AG09319 (cell line): ENCODE measurements at places on chromosomes 13 and 19.

DNA sequence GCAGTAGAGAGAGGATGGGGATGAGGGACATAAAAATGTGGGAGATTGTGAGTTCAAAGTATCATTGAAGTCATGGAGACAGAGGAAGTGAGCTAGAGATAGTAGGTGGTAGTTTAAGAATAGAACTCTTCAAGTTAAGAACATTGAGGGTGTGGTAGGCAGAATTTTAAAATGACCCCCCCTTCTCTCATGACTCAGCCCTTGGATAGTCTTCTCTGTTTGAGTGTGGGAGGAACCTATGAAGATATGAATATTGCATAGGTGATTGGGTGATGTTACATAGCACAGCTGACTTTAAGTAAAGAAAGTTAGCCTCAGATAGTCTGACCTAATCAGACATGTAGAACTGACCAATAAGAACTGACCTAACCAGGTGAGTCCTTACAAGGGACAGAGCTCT is 418.6 kb downstream of the FOXO1 start:
- no peak for DNase-seq

GRCh38 chr13:113147206-113147605 is 11.2 kb upstream of the PROZ start:
- no peak for DNase-seq

DNA sequence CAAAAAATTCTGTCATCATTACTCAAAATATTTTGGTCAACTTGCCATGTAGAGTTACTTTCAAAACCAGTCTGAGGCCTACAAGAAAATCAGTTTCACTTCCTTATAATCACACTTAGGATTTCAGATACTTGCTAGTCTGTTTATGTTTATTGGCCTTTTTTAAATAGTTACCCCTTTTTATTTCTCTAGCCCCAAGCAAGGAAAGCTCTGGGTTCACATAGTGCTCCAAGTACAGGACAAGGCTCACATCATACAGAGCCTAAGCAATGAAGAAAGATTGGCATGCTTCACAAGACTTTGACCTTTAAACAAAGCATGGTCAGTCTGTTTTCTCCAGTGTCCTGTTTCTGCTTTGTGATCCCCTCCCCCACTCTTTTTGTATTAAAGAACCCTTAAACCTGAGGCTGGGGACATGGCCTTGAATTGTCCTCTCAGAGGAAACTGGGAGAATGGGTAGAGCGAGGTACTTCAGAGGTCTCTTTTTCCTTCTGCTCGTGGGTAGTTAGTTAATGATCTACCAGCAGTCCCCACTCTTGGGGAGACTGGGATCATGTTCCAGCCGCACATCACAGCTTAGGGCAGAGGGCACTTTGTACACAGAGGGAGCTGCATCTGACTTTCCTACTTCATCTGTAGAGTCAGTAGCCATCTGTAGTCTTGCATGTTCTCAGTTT is 30.7 kb downstream of the CEACAM1 start:
- DNase-seq, result no peak

GRCh38 chr13:102091231-102091630 is 310.6 kb downstream of the FGF14 start:
- no peak for DNase-seq

DNA sequence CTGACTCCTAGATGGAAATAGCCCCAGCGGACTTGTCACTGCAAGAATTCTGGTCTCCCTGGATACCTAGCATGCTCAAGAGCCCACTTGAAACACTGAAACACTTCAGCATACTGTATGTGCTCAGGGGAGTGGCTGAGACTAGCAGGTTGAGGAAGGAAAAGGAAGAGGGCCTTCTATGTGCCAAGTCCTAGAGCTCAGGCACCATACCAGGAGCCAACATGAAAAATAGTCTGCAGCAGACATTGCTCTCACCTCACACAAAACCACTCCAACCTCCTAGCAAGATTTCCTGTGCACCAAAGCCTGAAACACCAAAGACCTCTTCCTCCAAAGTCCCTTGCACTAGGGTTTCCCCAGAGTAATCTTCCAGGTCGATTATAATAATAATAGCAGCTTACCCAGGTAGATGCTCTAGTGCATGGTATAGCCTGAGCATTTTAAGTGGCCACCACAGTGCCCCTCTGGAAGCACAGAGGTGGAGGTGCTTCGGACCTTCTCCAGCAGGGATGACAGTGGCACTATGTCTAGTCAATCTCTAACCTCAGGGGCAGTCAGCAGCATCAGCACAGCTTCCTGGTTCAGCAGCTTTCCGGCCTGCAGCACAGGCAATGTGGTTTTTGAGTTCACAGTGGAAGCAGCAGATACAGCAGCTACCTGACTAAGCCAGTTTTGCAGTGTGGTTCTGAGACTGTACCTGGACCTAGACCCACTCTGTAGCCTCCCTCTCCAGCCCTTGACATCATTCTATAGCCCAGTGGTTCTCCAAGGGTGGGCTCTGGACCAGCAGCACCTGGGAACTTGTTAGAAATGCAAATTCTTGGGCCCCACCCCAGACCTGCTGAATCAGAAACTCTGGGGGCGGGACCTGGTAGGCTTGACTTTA is 45.6 kb upstream of the UBE2L5 start:
- no peak for DNase-seq

DNA sequence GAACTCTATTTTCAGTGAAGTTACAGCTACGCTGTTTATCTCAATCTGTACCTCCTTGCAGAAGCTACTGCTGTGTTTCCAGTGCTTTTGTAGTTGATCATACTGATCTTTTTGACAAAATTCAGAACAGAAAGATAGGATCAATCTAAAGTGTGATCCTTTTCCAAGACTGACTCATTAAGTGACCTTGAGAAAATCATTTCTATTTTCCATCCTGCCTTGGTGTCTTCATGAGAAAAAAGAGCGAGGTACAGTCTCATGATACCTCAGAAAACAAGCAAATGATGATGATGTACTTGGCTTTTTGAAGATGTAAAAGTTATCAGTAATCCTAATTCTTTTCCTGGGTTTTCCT is 46.0 kb upstream of the GPR183 start:
- DNase-seq, result no peak

- no peak for DNase-seq
These were observed 8.0 kb upstream of the MYO1F start for GRCh38 chr19:8584965-8585893.

DNA sequence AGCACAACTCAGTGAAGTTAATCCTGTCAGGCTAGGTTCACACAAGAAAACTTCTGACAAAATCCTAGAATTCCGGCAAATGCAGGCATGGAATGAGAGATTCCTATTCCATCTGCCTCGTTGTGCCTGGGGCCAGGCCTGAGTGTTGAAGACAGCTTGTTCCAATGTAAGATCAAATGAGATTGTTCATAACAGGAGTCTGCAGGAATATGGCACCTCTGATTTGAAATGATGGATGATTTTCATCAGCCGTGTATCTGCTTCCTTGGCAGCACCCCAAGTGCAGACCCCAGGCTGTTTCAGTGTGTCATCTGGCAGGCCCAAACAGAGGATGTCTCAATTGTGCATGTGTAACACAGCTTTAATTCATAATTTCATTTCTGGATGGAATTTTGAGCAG is 35.3 kb upstream of the SACS start:
- DNase-seq, result no peak

DNA sequence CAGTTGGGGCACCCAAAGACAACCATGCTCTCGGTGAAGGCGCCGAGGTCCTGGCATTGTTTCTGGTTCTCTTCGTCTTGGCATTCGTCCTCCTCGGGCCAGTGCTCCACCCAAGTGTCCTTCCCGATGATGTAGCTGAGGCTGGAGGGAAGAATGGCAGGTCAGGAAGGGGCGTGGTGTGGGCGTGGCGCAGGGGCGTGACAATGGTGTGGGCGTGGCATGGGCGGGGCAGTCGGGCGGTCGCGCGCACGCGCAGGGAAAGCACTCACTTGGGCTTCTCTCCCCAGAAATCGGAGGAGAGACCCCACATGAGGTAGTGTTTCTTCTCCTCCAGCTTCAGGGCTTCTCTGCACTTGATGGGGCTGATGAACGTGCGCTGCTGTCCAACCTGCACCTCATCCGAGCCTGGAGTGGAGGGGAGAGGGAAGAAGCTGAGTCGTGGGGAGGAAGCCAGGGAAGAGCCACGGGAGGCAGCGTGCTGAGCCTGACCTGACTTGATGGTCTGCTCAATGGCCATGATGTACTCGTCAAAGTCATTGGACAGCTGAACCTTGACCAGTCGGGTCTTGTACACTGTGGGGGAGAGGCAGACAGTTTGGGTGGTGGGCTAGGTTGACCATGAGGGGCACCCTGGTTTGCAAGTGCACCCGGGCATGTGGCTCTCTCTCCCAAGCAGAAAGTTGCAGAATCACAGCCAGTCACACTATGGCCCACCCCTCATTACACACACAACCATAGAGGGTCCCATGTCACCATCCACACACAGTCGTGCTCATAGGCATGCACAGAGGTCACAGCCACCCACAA is 8.1 kb upstream of the TNFSF14 start:
- no peak for DNase-seq

GRCh38 chr13:106212386-106213010 is 323.0 kb downstream of the EFNB2 start:
- DNase-seq, result peak; percentile 1

- DNase-seq, result no peak
These were observed 1778.7 kb upstream of the MIR17HG start for GRCh38 chr13:89568746-89569145.

- DNase-seq, result peak; percentile 60
These were observed 2.5 kb downstream of the PRR36 start for GRCh38 chr19:7871437-7872305.

DNA sequence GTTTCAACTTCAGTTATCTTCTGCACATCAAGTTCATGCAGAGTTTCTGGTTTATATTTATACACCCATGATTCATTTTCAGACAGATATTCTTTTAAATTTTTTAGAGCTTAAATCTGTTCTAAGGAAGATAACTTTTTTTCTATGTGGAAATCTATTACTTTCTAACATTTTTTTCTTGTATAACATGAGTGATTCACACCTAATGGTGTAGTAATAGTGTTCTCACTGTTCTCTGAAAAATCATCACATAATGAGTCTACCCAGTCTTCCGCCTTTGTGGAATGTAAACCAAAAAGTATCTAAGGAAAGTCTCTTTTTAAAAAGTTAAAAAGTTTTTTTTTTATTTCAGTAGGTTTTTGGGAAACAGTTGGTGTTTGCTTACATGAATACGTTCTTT is 70.8 kb downstream of the FNDC3A start:
- no peak for DNase-seq

DNA sequence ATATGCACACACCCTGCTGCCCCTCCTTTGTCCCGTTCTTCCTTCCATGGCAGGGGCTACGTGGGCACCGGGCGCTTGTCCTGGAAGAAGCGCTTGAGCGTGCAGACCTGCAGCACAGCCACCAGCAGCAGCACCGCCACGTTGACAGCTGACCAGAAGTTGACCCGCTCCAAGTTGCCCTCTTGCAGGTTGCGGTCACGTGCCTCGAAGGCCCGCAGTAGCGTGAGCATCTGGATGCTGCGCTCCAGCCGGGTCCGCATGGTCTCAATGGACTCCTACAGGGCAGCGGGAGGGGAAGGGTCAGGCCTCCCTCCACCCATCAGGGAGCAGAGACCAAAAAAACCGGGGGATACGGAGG is 3.1 kb downstream of the TMED1 start:
- no peak for DNase-seq

DNA sequence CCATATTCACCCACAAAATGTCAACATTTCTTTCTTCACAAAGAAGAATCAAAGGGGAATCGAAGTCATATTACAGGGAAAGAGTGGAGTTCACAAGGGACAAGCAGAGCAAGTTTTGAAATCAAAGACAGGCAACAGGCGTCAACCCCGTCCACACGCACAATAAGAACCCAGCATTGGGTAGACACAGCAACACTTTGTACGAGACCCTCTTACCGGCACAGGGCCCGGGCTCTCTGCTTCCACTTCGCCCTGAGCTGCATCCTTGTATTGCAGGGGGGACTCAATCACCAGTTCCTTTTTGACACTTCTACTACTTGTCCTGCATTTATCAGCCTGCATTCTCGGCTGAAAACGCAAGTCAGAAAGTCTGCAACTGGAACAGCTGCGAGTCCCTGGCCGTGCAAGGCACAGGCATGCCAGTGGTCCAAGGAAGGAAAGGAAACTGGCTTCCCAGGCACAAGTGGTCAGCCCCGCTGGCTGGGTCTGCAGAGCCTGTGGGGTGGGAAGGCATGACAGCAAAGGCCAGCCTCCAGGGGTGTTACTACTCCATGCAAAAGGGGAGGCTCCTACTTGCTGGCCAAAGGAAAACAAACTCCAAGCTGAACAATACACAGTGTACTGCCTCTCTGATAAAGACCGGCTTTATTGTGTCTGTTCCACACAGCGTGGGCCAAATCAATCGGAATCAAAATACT is at the start of gene DOCK9:
DOCK9 (minus strand) TSS at position 497 of the 698 bp plus-strand sequence; CDS start at position 342, 155 bp downstream.
- DNase-seq, result no peak

- DNase-seq, result no peak
These were observed 24.4 kb downstream of the UBAC2 start for GRCh38 chr13:99225078-99225477.

GRCh38 chr19:35048911-35049411 is 7.4 kb downstream of the HPN start:
- no peak for DNase-seq

GRCh38 chr13:97885641-97886040 is 67.8 kb upstream of the IPO5 start:
- DNase-seq, result no peak

- DNase-seq, result no peak
These were observed 6.1 kb downstream of the DENND1C start for GRCh38 chr19:6475321-6476108.

- no peak for DNase-seq
These were observed 656 bp upstream of the ZNF324 start for GRCh38 chr19:58466089-58466759.

DNA sequence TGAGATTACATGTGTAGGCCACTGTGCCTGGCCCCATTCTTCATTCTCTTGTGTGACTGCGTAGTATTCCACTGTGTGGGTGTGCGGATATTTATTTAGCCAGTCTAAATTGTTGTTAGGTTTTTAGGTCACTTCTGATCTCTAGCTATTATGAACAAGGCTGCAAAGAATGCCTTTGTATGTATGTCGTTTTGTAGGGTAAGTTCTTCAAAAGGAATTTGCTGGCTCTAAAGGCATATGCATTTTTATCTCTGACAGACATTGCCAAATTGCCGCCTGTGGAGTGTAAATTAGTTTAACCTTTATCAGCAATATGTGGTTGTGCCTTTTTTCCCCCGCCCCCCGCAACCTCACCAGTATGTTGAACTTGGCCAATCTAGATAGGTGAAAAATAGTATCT is 30.3 kb upstream of the EHD2 start:
- DNase-seq, result no peak

- DNase-seq, result no peak
These were observed 405.8 kb downstream of the FGF9 start for GRCh38 chr13:22076658-22077057.

DNA sequence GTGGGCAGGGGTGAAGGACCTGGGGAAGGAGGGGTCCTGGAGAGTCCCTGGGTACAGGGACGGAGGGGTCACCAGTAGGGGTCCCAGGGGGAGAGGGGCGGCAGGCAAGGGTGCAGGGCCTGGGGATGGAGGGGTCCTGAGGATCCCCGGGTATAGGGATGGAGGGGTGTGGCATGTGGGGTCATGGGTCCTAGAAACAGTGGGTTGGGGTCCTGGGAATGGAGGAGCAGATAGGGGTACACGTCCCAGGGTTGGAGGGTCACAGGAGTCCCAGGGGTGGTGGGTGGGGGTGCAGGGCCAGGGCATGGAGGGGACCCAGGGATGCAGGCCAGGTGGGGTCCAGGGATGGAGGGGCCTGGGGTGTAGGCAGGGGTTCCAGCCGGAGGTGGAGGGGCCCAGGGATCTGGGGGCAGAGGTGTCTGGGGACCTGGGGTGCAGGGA is 1.4 kb downstream of the BTBD2 start:
- DNase-seq, result no peak
